ENCODE measurements at places on chromosomes 1 and 21.

DNA sequence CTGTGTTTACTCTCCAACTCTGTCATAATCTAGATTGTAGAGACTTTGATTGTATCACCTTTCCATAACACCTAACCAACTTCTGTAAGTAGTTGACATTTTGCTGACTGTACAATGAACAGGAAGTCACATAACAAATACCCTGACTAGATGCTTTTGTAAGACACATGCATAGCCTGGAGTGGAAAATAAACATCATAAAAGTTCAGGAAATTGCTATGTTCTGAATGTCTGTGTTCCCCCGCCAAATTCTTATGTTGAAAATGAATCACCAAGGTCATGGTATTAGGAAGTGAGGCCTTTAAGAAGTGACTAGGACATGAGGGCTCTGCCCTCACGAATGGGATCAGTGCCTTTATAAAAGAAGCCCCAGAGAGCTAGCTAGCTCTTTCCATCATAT is 40.4 kb upstream of the ZSWIM5 start:
- no peak for DNase-seq

DNA sequence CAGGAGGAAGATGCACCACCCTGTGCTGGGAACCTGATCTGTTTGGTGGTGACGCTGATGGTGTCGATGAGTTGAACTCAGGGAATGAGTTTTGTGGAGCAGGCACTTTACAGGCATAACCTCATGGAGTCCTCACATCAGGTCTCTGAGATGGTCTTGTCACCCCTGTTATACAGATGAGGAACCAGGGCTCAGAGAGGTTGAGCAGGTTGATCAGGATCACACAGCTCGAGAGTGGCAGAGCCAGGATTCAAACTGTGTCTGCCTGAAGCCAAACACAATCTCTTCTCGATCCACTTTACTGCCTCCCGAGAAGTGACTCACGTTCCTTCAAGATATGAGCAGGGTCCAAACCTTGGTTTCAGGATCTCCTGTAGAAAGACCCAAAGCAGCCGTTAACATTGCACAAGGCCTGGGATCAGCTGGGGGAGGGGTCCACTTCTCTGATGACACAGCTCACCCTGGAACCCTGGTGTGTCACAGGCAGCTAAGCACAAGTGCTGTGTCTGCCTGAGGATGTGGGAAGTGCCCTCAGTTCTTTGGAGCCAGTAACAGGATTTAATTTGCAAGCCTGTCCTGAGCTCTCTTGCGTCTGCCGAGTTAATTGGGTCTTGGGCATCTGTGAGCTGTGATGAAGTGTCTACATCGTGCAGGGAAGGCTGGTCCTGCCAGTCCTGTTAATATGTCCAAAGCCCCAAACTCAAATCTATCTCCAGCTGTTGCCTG is 65.4 kb upstream of the STUM start:
- DNase-seq: no peak

DNA sequence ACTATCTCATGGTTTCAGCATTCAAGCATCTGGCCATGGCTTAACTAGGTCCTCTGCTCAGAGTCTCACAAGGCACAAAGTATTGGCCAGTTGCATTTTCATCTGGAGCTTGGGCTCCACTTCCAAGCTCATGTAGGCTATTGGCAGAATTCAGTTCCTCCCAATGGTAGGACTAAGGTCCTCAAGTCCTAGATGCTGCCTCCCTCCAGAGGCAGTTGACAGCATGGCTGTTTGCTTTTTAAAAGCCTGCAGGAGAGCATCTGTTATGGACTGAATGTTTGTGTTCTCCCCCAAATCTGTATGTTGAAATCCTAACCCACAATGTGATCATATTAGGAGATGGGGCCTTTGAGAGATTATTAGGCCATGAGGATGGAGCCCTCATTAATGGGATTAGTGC is 38.0 kb upstream of the HLX start:
- no peak for DNase-seq

DNA sequence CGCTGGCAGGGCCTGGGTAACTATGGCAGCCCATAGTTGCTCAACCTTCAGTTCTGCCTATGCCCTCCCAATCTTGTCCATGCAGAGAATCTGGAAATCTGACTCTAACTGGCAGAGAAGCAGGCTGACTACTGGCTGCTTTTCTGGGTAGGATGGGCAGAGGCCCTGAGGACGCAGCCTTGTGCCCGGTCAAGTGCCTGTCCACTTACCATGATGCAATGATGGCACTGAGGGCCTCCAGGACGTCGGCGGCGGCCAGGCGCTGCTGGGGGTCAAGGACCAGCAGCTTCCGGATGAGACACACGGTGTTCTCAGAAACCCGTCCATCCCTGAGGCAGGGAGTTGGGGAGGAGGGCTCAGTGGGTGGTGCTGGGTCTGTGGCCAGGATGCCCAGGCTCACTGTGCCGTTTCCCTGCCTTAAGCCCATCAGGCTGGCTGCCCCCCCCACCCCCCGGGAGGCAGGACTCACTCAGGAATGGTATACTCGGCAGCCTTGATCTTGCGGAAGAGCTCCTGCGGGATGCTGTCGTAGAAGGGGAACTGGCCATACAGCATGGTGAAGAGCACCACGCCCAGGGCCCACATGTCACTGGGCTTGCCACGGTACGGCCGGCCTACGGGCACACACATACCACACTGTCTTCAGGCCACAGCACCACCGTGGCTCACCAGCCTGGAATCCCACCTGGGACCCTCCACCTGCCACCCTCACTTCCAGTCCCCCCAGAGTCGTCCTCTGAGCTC is 20.4 kb upstream of the EVA1B start:
- DNase-seq: no peak

DNA sequence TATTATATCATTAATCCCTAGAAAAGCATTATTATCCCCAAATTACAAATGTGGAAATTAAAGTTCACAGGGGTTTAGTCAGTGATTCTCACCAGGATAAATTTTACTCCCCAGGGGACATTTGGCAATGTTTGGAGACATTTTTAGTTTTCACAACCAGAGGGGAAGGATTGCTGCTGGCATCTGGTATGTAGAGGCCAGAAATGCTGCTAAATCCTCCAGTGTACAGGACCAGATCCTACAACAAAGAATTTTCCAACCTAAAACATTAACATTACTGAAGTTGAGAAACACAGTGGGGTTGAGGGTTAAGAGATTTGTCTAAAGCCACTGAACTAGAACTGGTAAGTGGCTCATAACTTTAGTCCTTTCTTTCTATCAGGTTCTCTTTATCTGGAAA is 162.0 kb upstream of the SYT6 start:
- no peak for DNase-seq

GRCh38 chr21:8993943-8994639 is 1527.3 kb upstream of the TPTE start:
- DNase-seq: no peak

DNA sequence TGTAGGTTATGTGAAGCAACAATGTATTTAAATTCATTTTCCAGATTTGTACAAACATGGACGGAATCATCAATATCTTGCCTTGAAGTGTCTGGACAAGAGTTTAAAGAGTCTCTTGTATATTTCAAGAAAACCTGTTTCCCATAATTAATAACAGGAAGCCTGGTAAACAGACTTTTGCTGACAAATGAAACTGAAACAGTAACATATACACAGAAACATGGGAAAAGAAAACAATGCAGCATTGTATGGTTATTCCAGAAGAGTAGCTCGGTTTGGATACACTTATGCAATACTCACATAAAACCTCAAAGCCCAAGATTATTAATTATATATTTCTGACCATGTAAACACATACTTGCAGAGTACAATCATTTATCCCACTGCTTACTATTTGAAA is 265.5 kb downstream of the PTPRC start:
- no peak for DNase-seq

DNA sequence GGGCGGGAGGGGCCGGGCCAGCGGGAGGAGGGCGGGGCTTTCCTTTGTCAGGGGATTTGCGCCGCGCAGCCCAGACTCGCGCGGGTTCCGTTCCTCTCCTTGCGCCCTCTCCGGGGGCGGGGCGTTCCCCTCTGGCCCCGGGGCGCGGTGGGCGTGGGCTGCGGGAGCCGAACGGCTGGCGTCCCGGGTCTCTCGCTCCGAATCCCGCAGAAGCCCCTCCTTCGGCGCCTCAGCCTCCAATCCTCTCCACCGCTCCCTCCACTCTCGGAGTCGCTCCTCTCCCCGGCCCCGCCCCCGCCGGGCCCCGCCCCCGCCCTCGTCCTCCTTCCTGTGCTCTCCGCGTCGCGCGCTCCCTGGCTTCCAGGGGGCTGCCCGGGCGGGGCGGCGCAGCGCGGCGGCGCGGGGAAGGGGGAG is 82.8 kb upstream of the BMP8A start:
- peak; percentile 63 for DNase-seq

- no peak for DNase-seq
These were observed 46.1 kb downstream of the PLEKHA6 start for GRCh38 chr1:204313675-204314074.

- DNase-seq: no peak
These were observed 3.3 kb upstream of the NECTIN4 start for GRCh38 chr1:161092621-161093028.

DNA sequence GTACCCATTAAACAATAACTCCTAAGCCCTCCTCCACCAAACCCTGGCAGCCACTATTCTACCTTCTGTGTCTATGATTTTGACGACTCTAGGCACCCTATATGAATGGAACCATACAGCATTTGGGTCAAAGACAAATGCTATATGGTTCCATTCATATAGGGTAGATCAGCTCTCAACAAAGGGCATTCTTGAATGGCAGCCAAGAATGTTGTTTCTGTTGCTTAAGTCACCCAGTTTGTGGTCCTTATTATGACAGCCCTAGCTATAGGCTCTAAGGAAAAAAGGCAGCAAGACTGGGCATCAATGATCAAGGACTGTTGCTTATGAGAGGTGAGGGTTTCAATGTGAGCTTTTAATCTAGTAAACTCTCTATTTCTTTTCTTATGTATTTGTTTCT is 4.7 kb upstream of the SLC5A9 start:
- DNase-seq: no peak

- DNase-seq: peak; percentile 75
These were observed 46.3 kb downstream of the UMODL1 start for GRCh38 chr21:42117229-42117966.

- DNase-seq: peak; percentile 20
These were observed 838 bp downstream of the CCDC28B start for GRCh38 chr1:32201011-32201855.

- DNase-seq: no peak
These were observed 41.7 kb downstream of the TMEM53 start for GRCh38 chr1:44632598-44632997.

DNA sequence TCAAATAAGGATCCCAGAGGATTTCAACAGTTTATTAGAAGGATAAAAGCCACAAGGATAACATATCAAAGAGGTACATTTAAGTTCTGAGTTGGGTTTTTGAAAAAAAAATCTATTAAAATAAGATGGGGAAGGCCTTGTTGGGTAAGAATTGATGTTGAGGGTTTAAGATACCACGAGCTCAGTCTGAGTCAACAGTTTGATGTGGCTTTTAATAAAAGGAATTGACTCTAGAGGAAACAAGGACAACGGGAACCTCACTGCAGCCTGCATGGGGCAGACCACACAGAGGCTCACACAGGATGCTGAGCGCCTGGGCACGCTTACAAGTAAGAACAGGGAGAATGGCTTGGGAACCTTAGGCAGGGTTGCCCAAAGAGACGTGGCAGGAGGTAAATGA is 107.5 kb downstream of the TIAM1 start:
- DNase-seq: no peak

- DNase-seq: no peak
These were observed 9.2 kb downstream of the DEGS1 start for GRCh38 chr1:224192082-224192788.

- DNase-seq: no peak
These were observed 29.4 kb upstream of the C1orf185 start for GRCh38 chr1:51072651-51073050.

- DNase-seq: no peak
These were observed 61.1 kb upstream of the HP1BP3 start for GRCh38 chr1:20848162-20848561.

- DNase-seq: no peak
These were observed 251.1 kb upstream of the JUN start for GRCh38 chr1:59034925-59035324.

- DNase-seq: no peak
These were observed 25.5 kb downstream of the UTS2 start for GRCh38 chr1:7827126-7827955.

- DNase-seq: no peak
These were observed 10.0 kb upstream of the C1orf115 start for GRCh38 chr1:220680085-220680687.

GRCh38 chr1:28592321-28593071 is 431 bp downstream of the RAB42 start:
- DNase-seq: no peak

GRCh38 chr21:36282568-36283230 is 37.3 kb upstream of the MORC3 start:
- no peak for DNase-seq

DNA sequence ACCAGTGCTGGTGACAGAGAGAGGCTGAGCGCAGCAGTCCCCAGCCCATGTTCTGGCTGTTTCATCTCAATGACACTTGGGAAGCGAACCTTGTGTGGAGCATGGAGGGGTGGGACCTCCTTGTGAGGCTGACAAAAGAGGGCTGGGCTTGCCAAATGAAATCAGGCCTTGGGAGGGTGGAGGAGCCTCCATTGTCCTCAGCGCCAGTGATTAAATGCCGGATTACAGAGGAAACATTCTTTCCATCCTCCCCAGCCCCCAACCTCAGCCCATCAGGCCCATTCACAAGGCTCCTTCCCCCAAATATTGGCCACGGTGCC is 63.3 kb upstream of the PAXBP1 start:
- no peak for DNase-seq

- no peak for DNase-seq
These were observed 131.2 kb downstream of the URB2 start for GRCh38 chr1:229757226-229757625.

- no peak for DNase-seq
These were observed 21.5 kb upstream of the LEFTY2 start for GRCh38 chr1:225962440-225962975.

GRCh38 chr1:116560704-116561490 is 9.9 kb downstream of the CD58 start:
- DNase-seq: no peak

DNA sequence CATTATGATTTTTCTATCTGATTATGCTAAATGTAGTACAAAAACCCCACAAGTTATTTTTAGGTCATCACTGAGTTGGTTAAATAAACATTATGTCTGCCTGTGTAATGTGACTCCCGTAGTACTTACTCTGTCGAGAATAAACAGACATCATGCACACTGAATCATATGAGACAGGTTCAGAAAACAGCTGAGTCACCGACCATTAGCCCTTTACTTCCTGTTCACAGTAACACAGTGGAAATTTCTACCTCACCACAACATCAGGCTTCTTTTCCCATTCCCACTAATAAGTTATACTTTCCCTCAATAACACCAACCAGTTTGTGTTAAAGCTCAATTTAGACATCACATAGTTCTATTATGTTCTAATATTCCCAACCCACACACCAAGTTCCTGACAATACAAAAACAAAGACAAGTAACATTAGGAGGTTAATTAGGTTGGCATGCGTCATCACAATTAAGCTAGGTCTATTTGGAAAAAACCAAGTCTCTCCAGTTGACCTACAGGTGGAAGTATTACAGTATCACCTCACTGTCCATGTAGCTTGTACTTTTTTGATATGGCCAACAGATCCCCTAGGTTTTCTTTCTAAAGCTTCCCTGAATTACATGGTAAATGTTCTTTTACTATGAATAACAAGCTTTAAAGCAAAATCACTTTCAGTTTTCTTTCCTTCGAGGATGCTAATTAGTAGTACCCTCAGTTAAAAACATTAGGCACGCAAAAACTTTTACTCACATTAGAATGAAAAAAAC is 154.2 kb downstream of the EIF4G3 start:
- DNase-seq: no peak

All from stimulated activated CD4-positive, alpha-beta T cell treated with anti-CD3 and anti-CD28 coated beads, Interleukin-1b, Interleukin-23, amount 100 ng/mL, for 1 hour (primary cell).